ENCODE measurements at places on chromosomes 7 and 10.

- DNase-seq = peak; percentile 96
Measured at GRCh38 chr7:129315960-129316359, 91.1 kb downstream of the AHCYL2 start.

GRCh38 chr10:104657457-104657856 lies 16.4 kb downstream of the SORCS3 start:
- DNase-seq = peak; percentile 36

DNA sequence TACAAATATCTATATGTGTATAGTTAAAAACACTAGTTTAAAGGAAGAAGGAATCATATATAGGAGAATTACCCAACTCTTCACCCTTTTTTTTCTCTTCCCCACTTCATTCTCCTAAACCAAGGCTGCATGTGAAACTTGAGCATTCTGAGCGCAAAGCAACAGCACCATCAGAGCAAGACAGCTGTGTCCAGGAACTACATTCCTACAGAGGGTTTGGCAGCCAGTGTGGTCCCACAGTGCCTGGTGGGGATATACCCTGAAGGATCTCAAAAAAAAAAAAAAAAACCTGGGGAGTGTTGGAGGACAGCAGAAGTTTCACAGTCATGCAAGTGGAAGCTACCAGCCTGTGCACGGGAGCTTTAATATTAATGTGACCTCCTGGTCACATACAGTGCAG lies 310.4 kb downstream of the CTNNA3 start:
- no peak for DNase-seq

DNA sequence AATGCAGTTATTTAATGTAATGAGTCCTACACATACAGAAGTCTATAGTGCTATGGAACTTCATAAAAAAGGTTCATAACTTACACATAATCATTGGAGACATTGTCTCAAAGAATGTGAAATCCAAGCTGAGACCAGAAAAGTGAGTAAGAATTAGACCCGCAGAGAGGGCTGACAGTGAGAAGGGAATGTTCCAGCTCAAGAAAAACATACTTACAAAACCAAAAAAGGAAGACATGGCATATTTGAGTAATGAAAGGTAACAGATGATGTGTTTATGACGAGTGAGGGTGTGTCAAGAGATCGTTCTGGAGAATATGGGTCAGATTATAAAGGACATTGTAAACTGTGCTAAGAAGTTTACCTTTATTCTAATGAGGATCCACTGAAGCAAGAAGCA lies 566.5 kb downstream of the ATRNL1 start:
- DNase-seq = no peak
